ENCODE measurements at places on chromosomes 2 and 18.
A peak's percentile ranks its signal among the peaks of the same experiment; 100 is the strongest.

DNA sequence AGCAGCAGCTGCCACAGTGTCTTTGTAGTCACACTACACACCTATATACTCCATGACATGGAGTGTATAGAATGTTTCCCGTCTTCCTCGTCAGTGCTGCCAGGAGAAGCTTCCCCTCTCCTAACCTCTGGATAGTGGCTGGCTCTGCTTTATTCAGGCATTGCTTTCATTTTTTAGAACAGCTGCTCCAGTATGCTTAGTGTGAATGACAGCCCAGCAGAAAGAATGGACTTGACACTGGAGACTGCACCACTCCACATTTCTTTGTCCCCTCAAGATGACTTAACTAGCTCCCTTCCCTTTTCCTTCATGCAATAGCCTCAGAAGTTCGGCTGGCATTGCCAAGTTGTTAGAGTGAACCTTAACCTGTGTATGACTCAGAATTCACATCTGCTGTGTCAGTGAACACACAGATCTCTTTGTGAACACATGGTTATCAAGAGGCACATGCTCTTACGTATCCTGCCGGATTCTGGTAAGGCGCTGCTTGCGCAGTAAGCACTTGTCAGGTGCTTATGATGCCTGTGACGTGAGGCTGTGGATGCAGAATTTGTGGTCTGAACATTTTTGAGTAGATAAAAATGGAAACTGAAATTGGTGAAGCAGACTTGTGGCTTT lies 73.9 kb downstream of the NEDD4L start:
- DNase-seq, result no peak

DNA sequence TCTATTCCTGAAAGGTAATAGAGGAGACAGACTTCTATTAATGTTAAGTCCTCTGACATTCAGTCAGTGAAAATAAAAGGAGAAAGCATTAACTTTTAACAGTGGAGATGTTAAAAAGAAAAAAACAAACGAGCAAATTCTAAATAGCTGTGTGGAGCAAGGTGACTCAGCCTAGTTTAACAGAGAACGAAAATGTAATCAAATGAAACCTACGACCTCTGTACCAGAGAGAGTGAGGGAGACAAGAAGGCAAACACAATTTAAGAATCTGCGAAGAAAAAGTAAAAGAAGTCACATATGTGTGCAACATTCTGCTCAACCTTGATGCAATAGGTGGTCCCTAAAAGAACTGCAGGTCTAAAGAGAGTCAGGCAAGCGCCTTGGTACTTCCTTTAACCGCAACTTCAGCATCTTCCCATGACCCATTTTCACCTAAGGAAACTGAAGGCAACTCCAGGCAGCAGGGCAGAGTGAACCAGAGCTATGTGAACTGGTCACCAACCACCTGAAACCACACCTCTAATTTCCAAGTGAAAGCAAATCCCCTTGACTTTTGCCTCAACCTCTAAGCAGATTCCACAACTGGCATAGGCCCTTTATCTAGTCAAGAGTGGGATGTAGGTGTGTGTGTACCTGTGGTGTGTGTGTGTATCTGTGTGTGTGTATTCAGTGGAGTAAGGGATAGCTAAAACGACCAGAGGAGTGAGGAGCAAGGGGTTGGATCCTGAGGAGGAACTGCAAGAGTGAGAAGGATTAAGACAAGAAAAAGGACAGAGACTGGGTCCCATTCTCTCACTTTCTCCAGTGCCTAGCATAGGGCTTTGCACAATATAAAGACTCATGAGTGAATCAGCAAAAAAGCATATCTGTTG lies 43.0 kb downstream of the FIGN start:
- DNase-seq, result no peak

DNA sequence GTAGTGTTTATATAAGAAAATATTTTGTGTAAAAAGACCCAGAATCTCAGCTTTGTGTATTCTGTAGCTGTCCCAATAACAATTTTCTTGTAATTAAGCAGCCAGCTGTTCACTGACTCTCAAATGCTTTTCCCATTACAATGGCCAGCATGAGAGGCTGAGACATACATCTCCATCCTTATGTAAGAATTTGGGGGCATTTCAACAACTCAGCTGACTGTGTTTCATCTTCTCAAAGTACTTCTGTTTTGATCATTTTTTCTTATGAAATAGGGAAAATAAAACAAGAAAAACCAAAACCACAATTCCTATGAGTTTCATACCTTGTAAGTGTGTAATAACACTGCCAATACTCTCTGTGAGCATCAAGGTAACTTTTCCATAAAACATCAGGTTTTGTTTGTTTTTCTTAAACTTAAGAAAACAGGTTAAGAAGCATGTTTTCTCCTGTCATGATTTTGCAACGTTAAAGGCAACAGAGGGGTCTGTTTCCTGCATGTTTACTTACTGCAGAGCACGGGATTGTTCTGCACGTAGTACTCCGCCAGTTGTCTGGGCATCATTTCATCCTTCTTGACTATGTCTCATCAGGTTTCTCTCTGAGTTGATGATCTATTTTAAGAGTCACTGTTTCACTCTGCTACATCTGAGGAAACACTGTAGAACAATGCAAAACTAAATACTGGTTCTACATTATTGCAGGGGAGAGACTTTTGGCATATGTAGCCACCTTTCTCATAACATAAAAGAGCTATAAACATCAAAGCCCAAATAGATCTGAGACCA lies 62.9 kb upstream of the CYRIA start:
- no peak for DNase-seq

GRCh38 chr2:208207769-208208168 lies 17.9 kb upstream of the C2orf80 start:
- no peak for DNase-seq

DNA sequence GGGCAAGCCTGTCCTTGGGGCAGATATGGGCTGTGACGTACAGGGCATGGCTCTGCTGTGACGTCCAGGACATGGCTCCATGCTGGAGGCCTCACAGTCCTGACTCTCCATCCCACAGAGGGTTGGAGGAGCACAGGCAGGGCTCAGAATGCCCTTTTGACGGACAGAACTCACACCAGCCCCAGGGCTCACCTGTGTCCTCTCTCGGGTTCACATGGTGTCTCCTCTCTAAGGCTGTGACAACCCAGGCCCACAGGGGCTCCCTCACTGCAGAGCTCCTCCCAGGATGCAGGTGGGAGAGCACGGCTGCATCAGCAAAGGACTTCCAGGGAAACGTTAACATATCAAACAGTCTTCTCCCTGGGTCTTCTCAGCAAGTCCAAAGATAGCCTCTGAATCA lies 133.8 kb downstream of the EIPR1 start:
- DNase-seq, result no peak

GRCh38 chr2:10812362-10813162 lies at the start of gene PDIA6:
TSS of gene PDIA6 (minus strand) at chr2:10812785. CDS start at chr2:10812696, 89 bp downstream.
- peak; percentile 94 for DNase-seq

- no peak for DNase-seq
These were observed 1.4 kb downstream of the IL37 start for GRCh38 chr2:112912403-112912802.

- no peak for DNase-seq
These were observed 636.7 kb upstream of the ID2 start for GRCh38 chr2:8045081-8045614.

GRCh38 chr2:218995972-218996711 lies 2.9 kb upstream of the CRYBA2 start:
- DNase-seq, result peak; percentile 43

- DNase-seq, result no peak
These were observed 123.3 kb upstream of the KYNU start for GRCh38 chr2:142754182-142754581.

DNA sequence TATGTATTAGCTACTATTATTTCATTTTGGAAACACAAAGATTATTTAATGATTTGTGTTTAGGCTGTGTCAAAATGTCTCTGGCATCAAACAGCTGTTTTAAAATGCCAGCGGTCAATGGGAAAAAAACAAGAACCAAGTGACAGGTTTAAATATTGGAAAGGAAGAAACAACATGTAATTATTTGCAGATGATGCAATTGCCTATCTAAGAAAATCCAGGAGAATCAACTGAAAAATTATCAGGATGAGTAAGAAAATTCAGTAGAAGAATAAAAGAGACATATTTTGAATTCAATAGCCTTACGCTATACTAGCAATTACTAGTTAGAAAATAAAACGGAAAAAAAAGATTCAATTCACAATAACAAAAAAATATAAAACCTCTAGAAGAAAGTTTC lies 51.6 kb downstream of the HNRNPLL start:
- DNase-seq, result no peak

GRCh38 chr18:69205925-69206324 lies 194.8 kb upstream of the DOK6 start:
- no peak for DNase-seq

DNA sequence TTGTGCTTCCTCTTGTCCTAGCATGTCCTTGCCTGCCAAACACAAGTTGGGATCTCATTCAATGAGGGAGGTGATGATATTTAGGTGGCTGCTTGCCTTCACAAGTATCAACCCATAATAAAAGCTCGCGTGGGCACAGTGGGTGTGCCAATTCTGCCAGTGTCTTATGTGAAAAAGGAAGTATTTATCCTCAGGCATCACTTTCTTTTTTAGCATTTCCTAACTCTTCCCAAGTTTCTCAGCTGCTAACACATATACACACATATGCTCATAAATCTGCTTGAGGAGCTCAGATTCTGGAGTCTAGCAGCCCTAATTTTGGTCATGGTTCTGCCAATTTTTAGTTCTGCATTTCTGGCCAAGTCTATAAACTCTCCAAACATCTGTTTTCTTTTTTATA lies 319.5 kb upstream of the HNMT start:
- DNase-seq, result peak; percentile 58

DNA sequence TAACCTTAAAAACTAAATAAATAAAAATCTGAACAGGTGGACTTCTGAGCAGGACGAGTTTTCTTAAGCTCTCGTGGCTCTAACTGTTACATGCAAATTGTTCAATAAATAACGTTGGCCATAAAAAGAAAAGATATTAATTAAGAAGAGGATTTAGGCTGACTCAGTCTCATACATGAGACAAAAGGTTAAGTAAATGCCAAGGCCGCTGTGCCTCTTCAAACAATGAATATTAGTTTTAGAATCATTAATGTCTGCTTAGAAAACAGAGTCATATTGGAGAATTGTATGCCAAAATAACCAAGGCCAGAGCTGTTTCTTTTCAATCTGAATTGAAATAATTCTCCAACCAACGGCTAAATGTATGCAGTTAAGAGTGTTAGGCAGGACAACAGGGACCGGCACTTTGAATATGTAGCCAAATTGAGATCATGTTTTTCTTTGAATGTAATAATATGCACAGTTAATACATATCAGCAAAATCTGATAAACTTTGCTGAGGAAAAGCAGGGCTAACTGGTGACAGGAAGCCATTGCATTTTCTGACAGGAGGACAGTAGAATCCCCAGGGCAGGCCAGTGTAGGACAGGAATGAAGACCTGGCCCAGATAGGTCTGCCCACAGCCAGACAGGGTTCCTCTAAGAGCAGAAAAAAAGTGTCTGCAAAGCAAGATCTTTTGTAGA lies 1041.4 kb upstream of the FANCL start:
- DNase-seq, result no peak

- no peak for DNase-seq
These were observed 245.4 kb downstream of the RAD51AP2 start for GRCh38 chr2:17272652-17273525.

DNA sequence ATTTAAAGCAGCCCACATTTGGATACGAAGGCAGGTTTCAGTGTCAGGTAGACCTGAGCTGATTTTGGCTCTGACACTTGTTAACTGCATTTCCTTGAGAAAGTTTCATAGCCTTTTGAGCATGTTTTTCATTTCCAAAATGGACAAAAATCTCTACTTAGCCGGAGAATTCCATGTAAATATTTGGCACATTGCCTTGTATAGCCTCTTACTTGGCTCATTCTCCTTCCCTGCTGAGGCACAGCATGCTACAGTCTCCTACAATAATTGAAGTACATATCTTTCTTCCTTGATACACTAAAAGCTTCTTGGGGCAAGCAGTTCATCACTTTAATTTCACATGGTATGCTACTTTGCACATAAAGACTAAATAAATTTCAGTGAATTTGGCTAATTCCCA lies 772.2 kb upstream of the CHAC2 start:
- DNase-seq, result no peak

Measured in anterior cingulate cortex (tissue), 58 donors.